ENCODE measurements at places on chromosomes 6 and 20. TPM values are rescaled to one million over a fixed set of nuclear protein-coding genes. Genes with fewer than 3 reads are reported as not detected.

SHLD1 gene
- 15.0 TPM for total RNA-seq

WTAP gene
- 121 TPM for total RNA-seq

C6orf52 gene
- 0.93 TPM for total RNA-seq

CRISP1 gene
- total RNA-seq = not detected

KCNG1 gene
- total RNA-seq = not detected

Data from T-helper 2 cell treated with Interferon-gamma antibody and Interleukin-4, amounts not matched to agents 100 ng/mL and 5 ng/mL, for 36 hours (primary cell).